Osteoblast (primary cell): ENCODE measurements at places on chromosomes 6 and 20. TPM values are rescaled to one million over a fixed set of nuclear protein-coding genes. Genes with fewer than 3 reads are reported as not detected.

DNA sequence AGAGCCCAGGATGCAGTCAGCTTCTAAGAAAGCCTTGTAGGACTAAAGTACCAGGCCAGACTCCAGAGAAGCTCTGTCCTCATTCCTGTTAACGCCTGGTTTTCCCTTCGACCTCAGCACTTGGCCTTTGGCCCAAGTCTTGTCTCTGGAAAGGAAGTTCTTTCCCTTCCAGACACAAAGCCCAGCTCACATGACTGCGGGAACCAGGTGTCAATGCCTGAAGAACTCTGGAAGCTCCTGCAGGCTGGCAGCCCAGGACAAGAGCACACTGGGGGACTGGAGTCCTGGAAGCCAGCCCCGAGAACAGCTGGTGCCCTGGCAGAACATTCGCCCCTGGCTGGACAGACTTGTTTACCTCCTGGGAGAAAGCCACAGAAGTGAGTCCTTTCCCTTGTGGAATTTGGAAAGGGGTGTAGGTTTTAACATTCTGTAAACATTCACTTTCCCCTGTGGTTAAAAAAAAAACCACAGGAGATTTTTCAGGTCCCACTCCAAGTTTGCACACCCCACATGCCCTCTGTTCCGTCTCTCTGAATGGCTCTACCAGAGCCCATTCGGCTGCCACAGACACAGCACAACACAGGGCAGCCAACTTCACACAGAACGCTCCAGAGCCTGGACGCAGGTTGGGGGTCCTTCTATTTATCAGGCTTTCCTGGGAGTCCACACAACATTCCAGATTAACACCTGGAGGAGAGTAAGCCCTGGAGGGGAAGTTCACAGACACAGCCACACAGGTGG is 18.1 kb downstream of the ACSS1 start:
- DNase-seq: peak; percentile 85
- no peaks in the 10 kb centered on the region for H3K27me3 ChIP-seq
- H3K4me1 ChIP-seq: peaks cover 10% of the 10 kb centered on the region
- H3K4me3 ChIP-seq: no peak overlapping the region
- no peaks in the 10 kb centered on the region for H3K36me3 ChIP-seq
- H3K27ac ChIP-seq: no peak overlapping the region

GRCh38 chr6:104118274-104118673 is 741.4 kb downstream of the HACE1 start:
- no peaks in the 10 kb centered on the region for H3K4me1 ChIP-seq
- no peak overlapping the region for H3K4me3 ChIP-seq

GRCh38 chr20:7449269-7449668 is 491.0 kb downstream of the HAO1 start:
- H3K27me3 ChIP-seq: no peaks in the 10 kb centered on the region
- H3K4me3 ChIP-seq: no peak overlapping the region
- no peaks in the 10 kb centered on the region for H3K36me3 ChIP-seq
- no peaks in the 10 kb centered on the region for H3K4me1 ChIP-seq
- DNase-seq: no peak
- H3K27ac ChIP-seq: no peak overlapping the region

GRCh38 chr20:33373735-33374605 is 27.3 kb downstream of the CDK5RAP1 start:
- peaks cover 16% of the 10 kb centered on the region for H3K4me1 ChIP-seq
- H3K36me3 ChIP-seq: peaks cover 36% of the 10 kb centered on the region
- peak overlapping the region; percentile 47 for H3K27ac ChIP-seq
- H3K4me3 ChIP-seq: no peak overlapping the region
- DNase-seq: peak; percentile 76
- no peaks in the 10 kb centered on the region for H3K27me3 ChIP-seq

DNA sequence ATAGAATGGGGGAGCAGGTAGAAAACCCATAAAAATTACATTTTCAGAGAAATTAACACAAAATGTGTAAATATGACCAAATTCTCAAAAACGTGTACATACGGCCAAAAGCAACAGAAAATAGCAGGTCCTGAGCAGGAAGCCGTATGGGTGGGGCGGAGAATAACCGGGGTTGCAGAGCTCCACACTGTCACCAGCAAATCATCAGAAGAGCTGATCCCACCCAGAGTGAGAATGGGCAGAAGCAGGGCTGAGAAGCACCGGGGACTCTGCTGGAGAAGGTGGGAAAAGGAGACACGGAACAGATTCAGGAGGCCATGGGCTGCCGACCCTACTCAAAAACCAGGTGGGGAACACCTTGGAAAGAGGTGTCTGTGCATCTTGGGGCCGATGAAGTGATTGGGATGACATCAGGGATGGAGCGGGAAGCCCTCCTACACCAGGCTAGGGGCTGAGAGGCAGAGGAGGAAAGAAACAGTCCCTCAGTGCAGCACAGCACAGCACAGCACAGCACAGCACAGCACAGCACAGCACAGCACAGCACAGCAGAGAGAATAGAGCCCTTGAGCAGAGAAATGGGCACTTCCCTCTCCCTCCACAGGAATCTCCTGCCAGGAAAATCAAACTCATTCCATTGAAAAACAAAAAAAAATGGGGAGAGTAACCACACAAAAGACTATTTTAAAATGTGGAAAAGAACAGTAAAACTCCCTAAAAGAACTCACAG is 22.3 kb downstream of the STX7 start:
- H3K27me3 ChIP-seq: no peaks in the 10 kb centered on the region
- H3K27ac ChIP-seq: peak overlapping the region; percentile 78
- no peak for DNase-seq
- H3K36me3 ChIP-seq: no peaks in the 10 kb centered on the region

GRCh38 chr20:59205044-59205443 is 41.4 kb downstream of the ZNF831 start:
- H3K36me3 ChIP-seq: no peaks in the 10 kb centered on the region
- no peaks in the 10 kb centered on the region for H3K4me1 ChIP-seq
- no peak overlapping the region for H3K4me3 ChIP-seq
- no peak for DNase-seq

DNA sequence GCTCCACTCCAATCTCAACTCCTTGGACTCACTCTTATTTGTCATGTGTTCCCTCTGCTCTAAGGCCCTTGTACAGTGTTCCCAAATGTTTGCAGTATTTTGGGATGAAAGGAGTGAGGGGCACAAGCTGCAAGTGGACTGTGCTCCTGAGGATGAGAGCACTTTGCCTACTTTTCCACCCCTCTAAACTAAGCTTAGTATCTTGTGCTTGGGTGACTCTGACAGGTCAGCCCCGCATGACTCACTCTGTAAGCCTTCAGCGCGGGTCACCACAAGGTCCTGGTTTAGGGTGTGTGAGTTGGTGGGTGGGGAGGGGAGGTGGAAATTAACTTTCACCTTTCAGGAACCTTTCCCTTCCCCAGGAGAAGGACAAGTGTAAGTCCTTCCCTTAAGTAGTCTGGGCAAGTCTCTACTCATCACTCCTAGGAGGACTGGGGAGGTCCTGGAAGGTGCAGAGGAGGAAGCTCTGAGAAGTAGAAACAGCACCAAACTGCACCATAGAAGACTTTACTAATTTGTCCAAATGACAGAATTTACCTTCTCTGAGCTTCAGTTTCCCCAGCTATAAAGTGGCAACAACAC is 68.8 kb upstream of the EPB41L1 start:
- DNase-seq: peak; percentile 89
- peaks cover 3% of the 10 kb centered on the region for H3K27me3 ChIP-seq
- peak overlapping the region; percentile 45 for H3K27ac ChIP-seq
- H3K4me3 ChIP-seq: peak overlapping the region; percentile 8
- H3K4me1 ChIP-seq: peaks cover 13% of the 10 kb centered on the region

DNA sequence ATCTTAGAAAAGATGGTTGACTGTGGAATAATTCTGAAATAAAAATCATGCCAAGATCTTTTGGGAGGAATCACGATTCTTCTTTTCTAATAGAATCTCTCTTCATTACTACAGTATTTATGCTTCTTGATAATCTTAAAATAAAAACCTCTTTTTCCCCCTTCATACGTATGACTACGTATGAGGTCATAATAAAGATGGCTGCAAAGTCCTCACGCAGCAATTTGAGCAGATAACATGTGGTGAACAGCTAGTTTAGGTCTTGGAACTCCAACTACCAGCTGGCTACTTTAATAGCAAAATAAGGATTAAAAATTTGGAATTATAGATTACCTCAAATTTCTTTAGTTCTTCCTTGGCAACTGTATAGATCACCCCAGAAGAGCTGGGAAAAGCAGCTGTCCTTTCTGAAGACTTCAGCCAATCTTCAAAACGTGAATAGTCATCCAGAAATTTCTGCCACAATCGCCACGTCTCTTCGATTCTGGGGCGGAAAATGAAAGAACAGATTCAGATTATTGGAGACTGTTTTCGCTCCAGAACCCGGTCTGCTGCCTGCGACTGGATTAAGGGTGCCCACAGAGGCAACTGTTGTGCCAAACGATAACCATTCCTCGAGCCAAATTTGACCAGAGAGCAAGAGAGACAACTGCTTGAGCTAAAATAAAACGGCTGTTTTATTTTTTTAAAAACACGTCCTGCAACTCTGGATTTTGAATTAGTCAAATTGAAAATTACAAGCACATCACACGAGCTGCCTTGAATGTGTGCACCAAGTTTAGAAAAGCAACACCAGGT is 347.3 kb downstream of the ESR1 start:
- peaks cover 7% of the 10 kb centered on the region for H3K4me1 ChIP-seq
- no peak for DNase-seq
- H3K36me3 ChIP-seq: peaks cover 62% of the 10 kb centered on the region
- H3K4me3 ChIP-seq: no peak overlapping the region
- no peaks in the 10 kb centered on the region for H3K27me3 ChIP-seq

- no peak for DNase-seq
- no peaks in the 10 kb centered on the region for H3K36me3 ChIP-seq
- H3K27me3 ChIP-seq: no peaks in the 10 kb centered on the region
- H3K4me1 ChIP-seq: peaks cover 43% of the 10 kb centered on the region
- H3K4me3 ChIP-seq: peak overlapping the region; percentile 34
- H3K27ac ChIP-seq: peak overlapping the region; percentile 98
These were observed 95.5 kb downstream of the CEBPB start for GRCh38 chr20:50286174-50286511.

GRCh38 chr20:64095455-64095854 is 11.3 kb upstream of the LKAAEAR1 start:
- H3K4me1 ChIP-seq: no peaks in the 10 kb centered on the region
- H3K27me3 ChIP-seq: peaks cover 2% of the 10 kb centered on the region
- no peak overlapping the region for H3K27ac ChIP-seq
- no peaks in the 10 kb centered on the region for H3K36me3 ChIP-seq

- no peaks in the 10 kb centered on the region for H3K27me3 ChIP-seq
- DNase-seq: no peak
- no peaks in the 10 kb centered on the region for H3K36me3 ChIP-seq
- H3K4me3 ChIP-seq: no peak overlapping the region
- no peaks in the 10 kb centered on the region for H3K4me1 ChIP-seq
- H3K27ac ChIP-seq: no peak overlapping the region
These were observed 145.7 kb upstream of the MAN1A1 start for GRCh38 chr6:119495230-119495683.

- DNase-seq: no peak
- no peak overlapping the region for H3K27ac ChIP-seq
- no peaks in the 10 kb centered on the region for H3K27me3 ChIP-seq
- no peaks in the 10 kb centered on the region for H3K36me3 ChIP-seq
- H3K4me1 ChIP-seq: peaks cover 15% of the 10 kb centered on the region
- peak overlapping the region; percentile 42 for H3K4me3 ChIP-seq
These were observed 113.4 kb upstream of the CARMIL1 start for GRCh38 chr6:25165800-25166199.

- DNase-seq: peak; percentile 54
- peaks cover 6% of the 10 kb centered on the region for H3K4me1 ChIP-seq
- no peak overlapping the region for H3K4me3 ChIP-seq
- H3K27ac ChIP-seq: no peak overlapping the region
- H3K27me3 ChIP-seq: no peaks in the 10 kb centered on the region
- H3K36me3 ChIP-seq: no peaks in the 10 kb centered on the region
These were observed 39.0 kb upstream of the MDFI start for GRCh38 chr6:41599015-41599851.

GRCh38 chr6:161226009-161226964 is 47.6 kb downstream of the AGPAT4 start:
- H3K4me1 ChIP-seq: peaks cover 20% of the 10 kb centered on the region
- H3K36me3 ChIP-seq: no peaks in the 10 kb centered on the region
- no peaks in the 10 kb centered on the region for H3K27me3 ChIP-seq
- no peak overlapping the region for H3K27ac ChIP-seq
- no peak overlapping the region for H3K4me3 ChIP-seq

- peak within 1 kb of the TSS; percentile 75 for H3K4me3 ChIP-seq
- H3K27ac ChIP-seq: peak within 1 kb of the TSS; percentile 76
- peak; percentile 96 for DNase-seq
- H3K27me3 ChIP-seq: no peaks in the 10 kb centered on the region
These were observed at the start of the genes HSPA1A and HSPA1L for GRCh38 chr6:31815025-31815838. HSPA1A (plus strand) TSS chr6:31815543; CDS start chr6:31815757, 214 bp downstream. HSPA1L (minus strand) TSS chr6:31815283; CDS start chr6:31811972, 3,311 bp downstream.

DNA sequence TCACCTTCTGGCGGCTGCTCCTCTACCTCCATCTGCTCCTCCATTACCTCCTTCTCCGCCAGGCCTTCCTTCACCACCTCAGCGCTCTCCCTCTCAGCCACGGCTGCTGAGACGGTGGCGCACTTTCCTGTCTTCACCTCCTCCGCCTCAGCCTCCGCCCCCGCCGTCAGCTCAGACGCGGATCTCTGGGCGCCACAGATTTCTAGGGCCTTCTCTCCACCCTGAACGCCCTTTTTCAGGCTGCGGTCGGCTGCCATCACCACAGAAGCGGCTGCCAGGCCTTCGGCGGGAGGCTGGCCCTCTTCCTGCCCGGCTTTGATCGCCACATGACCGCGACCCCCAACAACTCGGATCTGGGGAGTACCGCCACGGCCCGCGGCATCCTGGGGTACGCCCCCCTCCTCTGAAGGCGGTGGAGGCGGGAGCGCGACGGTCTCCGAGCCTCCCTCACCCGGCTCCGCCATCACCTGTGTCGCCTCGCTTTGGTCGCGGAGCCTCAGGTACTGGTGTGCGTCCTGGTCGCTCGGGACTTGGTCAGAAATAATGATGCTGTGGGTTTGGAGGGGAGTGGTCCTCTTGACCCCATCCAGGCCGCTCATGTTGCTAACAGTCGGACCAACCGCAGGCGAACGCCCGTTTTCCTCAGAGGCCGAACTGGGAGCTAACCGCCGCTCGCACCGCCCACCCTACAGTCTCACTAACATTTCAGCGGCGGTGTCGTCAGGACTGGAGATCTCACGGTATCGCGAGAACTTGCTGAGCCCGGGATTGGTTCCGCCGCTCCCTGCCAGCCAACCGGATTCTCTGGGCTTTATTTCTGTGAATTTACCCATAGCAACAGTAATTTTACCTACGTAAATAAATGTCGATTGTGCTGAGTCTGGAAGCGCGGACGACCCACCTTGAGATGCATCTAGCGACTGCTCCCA is at the start of gene TSPYL1:
Gene TSPYL1, minus strand, starts transcription at position 699 of the 929 bp plus-strand sequence. Its CDS starts 100 bp downstream, at position 599.
- peak within 1 kb of the TSS; percentile 98 for H3K27ac ChIP-seq
- H3K36me3 ChIP-seq: peaks cover 6% of the 10 kb centered on the region
- H3K4me3 ChIP-seq: peak within 1 kb of the TSS; percentile 98
- no peaks in the 10 kb centered on the region for H3K27me3 ChIP-seq

GRCh38 chr20:14445902-14446301 is 108.5 kb upstream of the FLRT3 start:
- no peak overlapping the region for H3K4me3 ChIP-seq
- DNase-seq: no peak
- no peaks in the 10 kb centered on the region for H3K36me3 ChIP-seq
- H3K27ac ChIP-seq: no peak overlapping the region

GRCh38 chr20:43916073-43916880 is 1.6 kb downstream of the TOX2 start:
- H3K36me3 ChIP-seq: no peaks in the 10 kb centered on the region
- peaks cover 21% of the 10 kb centered on the region for H3K27me3 ChIP-seq
- no peak for DNase-seq
- peak overlapping the region; percentile 72 for H3K4me3 ChIP-seq
- no peak overlapping the region for H3K27ac ChIP-seq

- H3K27ac ChIP-seq: no peak overlapping the region
- no peak for DNase-seq
- H3K4me3 ChIP-seq: no peak overlapping the region
These were observed 69.5 kb downstream of the ELOVL5 start for GRCh38 chr6:53279293-53279692.

The NR2E1 gene
- not detected in 2 replicates for total RNA-seq

The SLC17A1 gene
- total RNA-seq: not detected in 2 replicates

The KHDC1 gene
- total RNA-seq: 2.9 and 4.0 TPM in 2 replicates

The C6orf15 gene
- not detected in 2 replicates for total RNA-seq

The CST7 gene
- total RNA-seq: not detected in 2 replicates

The APCDD1L gene
- total RNA-seq: 16.3 and 16.5 TPM in 2 replicates

The CLPSL1 gene
- not detected in 2 replicates for total RNA-seq

The NHLRC1 gene
- total RNA-seq: 2.4 and 2.9 TPM in 2 replicates
